Stimulated activated CD4-positive, alpha-beta T cell treated with anti-CD3 and anti-CD28 coated beads, TNF-alpha, amount 100 ng/mL, for 24 hours (primary cell): ENCODE measurements at places on chromosomes 1 and 21.

DNA sequence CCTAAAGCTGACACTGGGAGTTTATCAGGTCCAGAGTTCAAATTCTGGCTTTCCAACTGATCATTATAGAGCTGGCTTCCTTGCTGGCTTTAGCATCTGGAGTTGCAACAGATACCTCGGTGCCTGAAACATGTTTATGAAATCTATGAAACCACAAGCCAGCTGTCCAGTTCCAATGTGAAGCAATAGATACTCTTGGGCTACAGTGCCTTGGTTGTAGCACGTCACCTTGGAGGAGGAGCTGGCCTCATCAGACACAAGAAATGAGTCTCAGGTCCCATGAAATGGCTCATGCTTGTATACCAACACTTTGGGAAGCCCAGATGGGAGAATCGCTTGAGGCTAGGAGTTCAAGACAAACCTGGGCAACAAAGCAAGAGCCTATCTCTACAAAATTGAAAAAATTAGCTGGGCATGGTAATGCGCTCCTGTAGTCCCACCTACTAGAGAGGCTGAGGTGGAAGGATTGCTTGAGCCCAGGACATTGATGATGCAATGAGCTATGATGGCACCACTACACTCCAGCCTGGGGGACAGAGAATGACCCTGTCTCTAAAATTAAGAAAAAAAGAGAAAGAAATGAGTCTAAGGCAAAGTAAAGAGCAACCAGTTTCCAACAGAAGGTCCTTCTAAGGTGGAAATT is 132.5 kb upstream of the ZNF648 start:
- no peak for DNase-seq

GRCh38 chr1:160558660-160559380 is 20.5 kb downstream of the CD84 start:
- DNase-seq, result no peak

- no peak for DNase-seq
Observed at GRCh38 chr21:42466700-42467099, 29.3 kb downstream of the RSPH1 start.

- peak; percentile 79 for DNase-seq
Observed at GRCh38 chr1:173431304-173432045, 45.7 kb upstream of the PRDX6 start.

DNA sequence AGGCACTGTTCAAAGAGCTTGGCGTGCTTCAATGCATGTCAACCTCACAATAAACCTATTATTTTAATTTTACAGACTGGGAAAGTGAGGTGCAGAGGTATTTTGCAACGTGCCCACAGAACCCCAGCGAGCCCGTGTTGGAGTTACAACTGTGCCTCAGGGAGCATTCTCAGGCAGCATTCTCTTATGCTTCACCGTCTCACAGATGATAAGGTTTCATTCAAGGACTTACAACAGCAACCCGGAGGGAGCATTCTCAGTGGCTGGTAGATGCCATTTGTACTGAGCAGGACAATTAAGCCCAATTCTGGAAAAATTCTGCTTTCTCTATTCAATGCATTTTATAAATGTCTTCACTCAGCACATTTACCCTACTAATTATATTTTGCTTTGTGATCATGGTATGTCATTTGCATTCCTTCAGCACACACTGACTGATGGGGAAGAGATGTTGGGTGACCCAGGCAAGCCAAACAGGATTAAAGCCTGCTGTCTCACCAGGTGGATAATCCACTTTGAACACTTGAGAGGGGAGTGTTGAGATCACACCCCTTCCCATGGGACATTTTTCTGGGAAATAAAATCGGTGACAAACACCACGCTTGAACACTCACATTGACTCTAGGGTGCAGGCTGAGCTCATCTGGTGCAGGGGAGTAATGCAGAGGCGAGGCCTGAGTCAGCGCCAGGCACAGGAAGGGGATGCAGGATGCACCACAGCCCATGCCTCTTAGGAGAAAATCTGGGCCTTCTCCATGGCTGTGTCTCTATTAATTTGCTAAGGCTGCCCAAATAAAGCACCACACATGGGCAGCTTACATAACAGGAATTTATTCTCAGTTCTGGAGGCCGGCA is 113.9 kb downstream of the CLIC6 start:
- no peak for DNase-seq

- no peak for DNase-seq
Observed at GRCh38 chr1:247146671-247147070, 25.1 kb downstream of the ZNF124 start.

DNA sequence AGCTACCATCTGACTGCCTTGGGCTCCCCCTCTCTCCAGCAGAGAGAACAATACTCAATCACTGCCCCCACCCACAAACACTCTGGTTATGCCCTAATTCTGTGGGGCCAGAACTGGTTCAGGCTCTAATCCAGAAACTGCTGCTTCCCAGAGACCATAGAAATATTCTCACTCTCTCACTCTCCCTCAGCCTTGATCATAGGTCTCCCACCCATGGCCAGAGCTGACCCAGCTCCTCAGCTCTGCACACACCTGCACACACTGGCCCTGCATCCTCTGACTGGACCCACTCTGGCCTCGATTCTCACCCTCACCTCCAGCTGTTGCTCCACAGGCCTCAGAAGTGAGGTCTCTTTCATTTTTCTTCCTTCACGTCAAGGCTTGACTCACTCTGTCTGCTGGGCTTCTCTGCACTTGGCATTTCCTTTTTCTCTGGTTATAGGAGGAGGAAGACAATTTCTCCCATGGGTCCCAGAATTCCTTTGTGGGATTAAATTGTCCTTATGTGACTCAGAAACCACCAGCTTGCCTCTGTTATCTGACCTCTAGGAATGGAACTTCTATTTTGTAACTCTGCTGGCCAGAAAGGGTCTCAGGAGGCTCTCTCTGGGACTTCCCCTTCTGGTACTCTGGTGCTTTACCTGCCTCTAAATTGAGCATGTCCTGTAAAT is 15.6 kb upstream of the ZMYM6 start:
- DNase-seq, result no peak

DNA sequence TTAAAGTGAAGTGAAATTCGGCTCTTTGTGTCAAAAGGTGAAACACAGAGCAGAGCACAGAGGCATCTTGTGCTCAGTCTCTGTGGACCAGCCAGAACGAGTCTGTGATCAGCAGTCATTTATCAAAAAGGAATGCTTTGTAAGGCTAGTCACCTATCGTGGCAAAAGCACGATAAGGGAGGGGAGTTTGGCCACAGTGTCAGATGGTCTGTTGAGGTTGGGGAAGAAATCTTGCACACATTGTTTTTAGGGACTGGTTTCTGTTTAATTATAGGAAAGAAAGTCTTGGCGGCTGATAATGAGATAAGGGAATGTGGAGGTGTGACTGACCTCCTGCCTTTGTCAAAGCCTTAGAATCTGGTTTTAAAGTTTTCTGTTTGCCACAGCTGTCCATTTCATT is 58.2 kb upstream of the KIAA1614 start:
- DNase-seq, result no peak

- no peak for DNase-seq
Observed at GRCh38 chr1:205430696-205431305, 8.9 kb upstream of the LEMD1 start.

DNA sequence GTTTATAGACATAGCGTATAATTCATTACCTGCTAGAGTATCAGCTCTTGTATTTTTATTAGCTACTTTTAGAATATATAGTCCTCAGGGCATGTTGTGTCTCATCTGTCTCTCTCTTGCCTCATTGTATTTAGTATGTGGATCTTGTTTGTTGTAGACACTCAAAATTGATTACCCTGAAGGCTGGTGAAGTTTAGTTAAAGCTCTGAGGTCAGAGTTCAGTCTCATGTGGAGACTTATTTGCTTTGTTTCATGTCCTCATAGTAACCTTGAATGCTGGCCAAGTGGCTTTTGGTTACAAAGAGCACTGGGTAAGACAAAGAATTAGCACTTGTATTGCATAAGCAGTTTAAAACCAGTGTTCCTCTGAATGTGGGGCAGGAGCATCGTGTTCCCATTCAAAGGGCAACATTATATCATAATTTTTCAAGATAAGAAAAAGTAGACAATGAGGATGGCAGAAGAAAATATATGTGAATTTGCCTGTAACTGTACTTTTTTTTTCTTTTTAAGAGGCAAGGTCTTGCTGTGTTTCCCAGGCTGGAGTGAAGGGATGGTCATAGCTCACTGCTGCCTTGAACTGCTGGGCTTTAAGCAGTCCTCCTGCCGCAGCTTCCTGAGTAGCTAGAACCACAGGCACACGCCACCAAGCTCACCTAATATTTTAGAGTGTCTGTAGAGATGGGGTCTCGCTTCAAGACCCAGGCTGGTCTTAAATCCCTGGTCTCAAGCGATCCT is 17.4 kb downstream of the CNST start:
- DNase-seq, result no peak

DNA sequence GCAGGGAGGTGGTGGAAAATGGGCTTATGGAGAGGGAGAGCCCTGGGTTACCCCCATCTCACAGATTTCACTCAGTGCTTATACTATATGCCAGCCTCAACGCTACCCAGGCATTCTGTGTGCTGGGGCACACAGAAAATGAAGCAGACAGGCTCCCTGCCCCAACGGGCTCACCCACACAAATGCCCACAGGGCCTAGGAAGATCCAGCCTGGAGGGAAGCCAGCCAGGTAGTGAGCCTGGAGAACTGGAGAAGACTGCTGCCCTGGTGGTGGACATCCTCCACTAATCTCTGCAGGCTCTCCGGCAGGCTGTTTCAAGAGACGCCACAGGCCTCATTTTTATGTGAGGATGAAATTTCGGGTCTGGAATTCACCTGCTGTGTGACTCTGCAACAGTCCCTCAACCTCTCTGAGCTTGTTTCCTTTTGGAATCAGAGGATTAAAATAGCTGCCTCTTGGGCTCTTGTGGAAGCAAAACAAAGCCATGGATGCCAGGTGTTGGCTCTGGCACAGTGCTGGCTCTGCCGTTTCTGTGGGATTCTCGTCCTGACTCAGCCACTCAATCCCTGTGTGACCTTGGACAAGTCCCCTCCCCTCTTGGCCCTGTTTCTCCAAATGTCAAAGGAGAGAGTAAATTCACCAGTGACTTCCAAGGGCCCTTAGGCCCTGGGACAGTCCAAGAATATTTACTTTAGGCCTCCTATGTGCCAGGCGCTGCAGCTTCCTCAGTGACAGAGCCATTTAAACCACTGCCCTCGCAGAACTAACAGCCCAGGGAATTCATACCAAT is 3.6 kb downstream of the PAQR7 start:
- DNase-seq, result no peak

DNA sequence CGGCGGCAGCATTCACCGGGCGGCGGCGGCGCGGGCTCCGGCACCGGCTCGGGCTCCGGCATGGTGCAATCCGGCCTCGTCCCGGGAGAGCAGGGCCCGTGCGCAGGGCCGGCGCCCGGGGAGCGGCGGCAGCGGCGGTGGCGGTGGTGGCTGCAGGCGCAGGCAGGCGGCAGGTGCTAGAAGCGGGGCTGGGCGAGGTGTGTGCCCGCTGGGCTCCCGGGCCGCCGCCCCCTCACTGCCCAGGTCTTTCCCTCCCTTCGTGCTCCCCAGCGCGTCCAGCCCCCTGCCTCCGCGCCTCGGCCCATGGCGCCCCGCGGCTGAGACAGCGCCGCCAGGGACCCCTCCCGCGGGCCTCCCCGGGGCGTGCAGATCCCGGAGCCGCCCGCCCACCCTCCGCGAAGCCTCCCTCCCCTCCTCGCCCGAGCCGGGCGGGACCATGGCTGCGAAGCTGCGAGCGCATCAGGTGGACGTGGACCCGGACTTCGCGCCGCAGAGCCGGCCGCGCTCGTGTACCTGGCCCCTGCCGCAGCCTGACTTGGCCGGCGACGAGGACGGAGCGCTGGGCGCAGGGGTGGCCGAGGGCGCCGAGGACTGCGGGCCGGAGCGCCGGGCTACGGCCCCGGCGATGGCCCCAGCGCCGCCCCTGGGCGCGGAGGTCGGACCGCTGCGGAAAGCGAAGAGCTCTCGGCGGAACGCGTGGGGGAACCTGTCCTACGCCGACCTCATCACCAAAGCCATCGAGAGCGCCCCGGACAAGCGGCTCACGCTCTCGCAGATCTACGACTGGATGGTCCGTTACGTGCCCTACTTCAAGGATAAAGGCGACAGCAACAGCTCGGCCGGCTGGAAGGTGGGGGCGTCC is 492 bp downstream of the FOXO6 start:
- peak; percentile 21 for DNase-seq

- no peak for DNase-seq
Observed at GRCh38 chr1:238318294-238319110, 427.8 kb upstream of the ZP4 start.

- no peak for DNase-seq
Observed at GRCh38 chr1:94697839-94698238, 122.3 kb upstream of the SLC44A3 start.

DNA sequence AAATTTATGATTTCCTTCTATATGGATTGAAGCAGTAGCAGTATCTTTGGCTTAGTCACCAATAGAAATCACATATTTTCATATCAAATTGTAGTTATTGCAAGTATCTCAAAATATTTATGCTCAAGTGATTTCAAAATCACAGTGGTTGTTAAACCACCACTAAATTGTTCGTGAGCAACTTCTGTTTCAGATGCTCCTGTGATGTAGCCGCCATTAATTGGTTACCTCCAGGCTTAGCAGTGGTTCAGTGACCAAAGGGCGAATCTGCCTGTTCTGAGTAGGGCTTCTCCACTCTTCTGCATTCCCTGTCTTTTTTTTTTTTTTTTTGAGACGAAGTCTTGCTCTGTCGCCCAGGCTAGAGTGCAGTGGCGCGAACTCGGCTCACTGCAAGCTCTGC is 1.9 kb upstream of the CNKSR1 start:
- no peak for DNase-seq

DNA sequence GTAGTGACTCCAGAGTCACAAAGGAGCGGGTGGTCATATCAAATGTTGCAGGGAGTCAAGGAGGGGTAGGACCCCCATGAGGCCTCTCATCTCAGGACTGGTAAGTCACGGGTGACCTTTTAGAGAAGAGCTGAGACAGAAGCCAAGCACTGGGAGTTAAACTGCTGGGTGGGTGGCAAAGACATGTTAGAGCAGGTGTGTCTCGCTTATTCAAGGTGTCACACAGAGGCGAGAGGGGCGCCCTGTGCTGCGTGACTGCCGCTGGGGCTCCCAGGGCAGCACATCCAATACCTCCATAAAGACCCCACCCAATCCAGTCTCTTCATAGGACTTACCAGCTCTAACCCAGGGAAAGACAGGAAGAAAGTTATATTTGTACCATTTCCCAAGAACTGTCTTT is 15.2 kb downstream of the CASQ2 start:
- DNase-seq, result no peak

- no peak for DNase-seq
Observed at GRCh38 chr1:99808391-99809115, 41.6 kb upstream of the AGL start.

- no peak for DNase-seq
Observed at GRCh38 chr1:39779821-39780220, 8.7 kb upstream of the OXCT2 start.
